ENCODE measurements at places on chromosomes 7 and 10.

DNA sequence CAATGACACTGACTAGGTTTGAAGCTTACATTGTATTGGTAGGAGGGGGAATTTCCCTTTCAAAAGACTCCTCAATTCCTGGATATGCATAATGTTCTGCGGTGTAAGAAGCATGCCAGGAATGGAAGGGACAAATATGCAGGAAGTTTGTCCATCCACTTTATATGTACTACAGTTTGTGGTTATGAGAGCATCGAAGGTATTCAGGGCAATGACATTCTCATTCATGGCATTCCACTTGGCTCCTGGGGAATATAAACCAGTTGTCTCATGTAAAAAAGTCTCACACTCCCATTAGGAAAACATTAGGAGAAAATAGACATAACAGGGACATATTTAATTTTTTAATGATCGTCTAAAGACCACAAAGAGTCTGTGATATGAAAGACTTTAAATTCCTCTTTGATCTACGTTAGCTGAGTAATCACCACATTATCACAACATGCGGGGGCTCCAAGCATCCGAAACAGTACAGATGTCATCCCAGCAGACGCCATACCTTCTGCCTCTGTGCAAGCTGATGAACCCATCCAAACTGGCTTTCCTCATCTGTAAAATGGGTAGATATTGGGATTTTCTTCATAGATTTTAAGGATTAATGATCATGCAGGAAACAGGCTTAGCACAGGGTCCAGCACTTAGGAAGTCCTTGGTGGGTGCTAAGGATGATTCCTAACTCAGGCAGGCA is 675.3 kb downstream of the INHBA start:
- DNase-seq, result no peak

DNA sequence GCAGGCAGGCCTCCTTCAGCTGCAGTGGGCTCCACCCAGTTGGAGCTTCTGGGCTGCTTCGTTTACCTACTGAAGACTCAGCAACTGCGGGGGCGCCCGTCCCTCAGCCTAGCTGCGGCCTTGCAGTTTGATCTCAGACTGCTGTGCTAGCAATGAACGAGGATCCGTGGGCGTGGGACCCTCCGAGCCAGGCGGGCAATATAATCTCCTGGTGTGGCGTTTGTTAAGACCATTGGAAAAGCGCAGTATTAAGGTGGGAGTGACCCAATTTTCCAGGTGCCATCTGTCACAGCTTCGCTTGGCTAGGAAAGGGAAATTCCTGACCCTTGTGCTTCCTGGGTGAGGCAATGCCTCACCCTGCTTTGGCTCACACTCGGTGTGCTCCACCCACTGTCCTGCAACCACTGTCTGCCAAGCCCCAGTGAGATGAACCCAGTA is 159.2 kb upstream of the FOXP2 start:
- DNase-seq, result no peak

GRCh38 chr7:128890306-128891109 is 20.0 kb downstream of the KCP start:
- DNase-seq, result no peak

GRCh38 chr7:99272476-99273045 is at the start of gene MYH16:
Gene MYH16, plus strand, starts transcription at chr7:99272839.
- DNase-seq, result no peak

GRCh38 chr7:46754140-46754720 is 827.7 kb downstream of the TNS3 start:
- DNase-seq, result no peak

- no peak for DNase-seq
Measured at GRCh38 chr10:76150139-76150875, 718.9 kb downstream of the LRMDA start.

GRCh38 chr10:7405637-7406036 is 5.2 kb downstream of the SFMBT2 start:
- DNase-seq, result no peak

- DNase-seq, result no peak
Measured at GRCh38 chr7:98617051-98617959, at the start of gene NPTX2. Gene NPTX2, plus strand, starts transcription at chr7:98617285. Its CDS starts 177 bp downstream, at chr7:98617462.

Measured in stimulated activated CD4-positive, alpha-beta T cell treated with anti-CD3 and anti-CD28 coated beads, Interleukin-12 subunit alpha, Interleukin-12 subunit beta, amount 100 ng/mL, for 48 hours (primary cell).